ENCODE measurements at places on chromosomes 5 and 9.

DNA sequence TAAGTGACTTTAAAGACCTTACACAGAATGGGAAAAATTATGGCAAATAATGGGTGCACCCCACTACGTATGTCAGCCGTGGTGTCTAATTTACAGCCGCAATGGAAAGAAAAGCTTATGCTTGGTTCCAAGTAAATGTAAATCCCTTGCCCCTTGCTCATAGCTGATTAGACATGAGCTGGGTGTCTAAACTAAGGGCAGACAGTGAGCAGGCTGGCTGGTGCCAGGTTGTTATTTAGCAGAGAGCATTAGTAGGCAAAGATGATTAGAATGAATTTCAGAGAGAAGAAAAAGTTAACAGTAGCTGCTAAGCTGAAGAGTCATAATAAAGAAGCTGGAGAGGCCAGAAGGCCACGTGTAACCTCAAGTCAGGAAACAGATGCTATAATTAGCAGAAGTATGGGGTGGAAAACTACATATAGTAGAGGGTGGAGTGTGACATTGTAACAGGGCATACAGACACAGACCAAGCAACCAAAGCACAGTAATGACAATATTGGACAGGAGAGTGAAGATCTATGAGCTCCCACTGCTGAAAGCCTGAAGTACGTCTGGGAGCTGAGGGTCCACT lies 257.7 kb downstream of the MCTP1 start:
- no peak for DNase-seq

DNA sequence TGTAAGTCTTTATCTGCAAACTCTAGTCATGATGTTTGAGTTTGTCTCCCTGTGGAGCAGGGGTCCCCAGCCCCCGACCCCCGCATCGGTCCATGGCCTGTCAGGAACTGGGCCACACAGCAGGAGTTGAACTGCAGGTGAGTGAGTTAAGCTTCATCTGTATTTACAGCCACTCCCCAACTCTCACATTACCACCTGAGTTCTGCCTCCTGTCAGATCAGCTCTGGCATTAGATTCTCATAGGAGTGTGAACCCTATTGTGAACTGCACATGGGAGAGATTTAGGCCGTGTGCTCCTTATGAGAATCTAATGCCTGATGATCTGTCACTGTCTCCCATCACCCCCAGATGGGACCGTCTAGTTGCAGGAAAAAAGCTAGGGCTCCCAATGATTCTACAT lies 7.0 kb downstream of the C9orf85 start:
- no peak for DNase-seq

GRCh38 chr5:27308153-27308552 lies 269.8 kb upstream of the CDH9 start:
- no peak for DNase-seq

DNA sequence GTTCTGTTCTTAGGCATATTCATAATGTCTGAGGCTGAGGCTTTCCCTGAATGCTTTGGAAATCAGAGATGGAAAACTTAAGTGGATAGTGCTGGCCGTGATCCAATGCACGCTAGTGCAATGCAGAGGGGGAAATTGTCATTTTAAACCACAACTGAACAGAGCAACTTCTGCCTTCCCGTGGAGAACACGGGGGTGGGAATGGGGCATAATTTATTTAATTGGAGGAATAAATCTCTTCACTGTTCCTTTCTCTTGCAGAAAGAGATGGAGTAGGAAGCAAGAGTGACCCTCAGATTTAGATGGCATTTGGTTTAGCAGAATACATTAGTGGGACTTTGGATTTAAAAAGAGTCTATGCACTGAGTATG lies 22.9 kb upstream of the NREP start:
- no peak for DNase-seq

GRCh38 chr5:160869989-160870521 lies 18.0 kb upstream of the ATP10B start:
- DNase-seq: no peak

DNA sequence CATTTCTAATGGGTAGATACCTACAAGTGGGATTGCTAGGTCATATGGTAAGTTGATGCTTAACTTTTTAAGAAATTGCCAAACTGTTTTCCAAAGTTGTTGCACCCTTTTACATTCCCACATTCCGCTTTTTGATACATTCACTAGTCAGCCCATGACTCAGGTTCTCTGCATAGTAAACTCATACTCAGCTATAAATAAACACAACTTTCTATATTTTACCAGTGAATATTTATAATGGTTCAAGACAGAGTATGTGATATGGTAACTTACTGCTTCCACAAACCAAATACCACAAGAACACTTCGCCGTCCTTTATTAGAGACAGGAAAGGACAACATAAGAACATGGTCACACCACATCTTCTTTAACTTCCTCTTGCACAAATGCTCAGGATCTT lies 54.0 kb downstream of the PLPP1 start:
- no peak for DNase-seq

- DNase-seq: no peak
These were observed 24.0 kb downstream of the SEMA4D start for GRCh38 chr9:89473762-89474469.

- DNase-seq: no peak
These were observed 254.1 kb downstream of the PJA2 start for GRCh38 chr5:109155625-109156024.

- no peak for DNase-seq
These were observed 32.2 kb upstream of the NOTCH1 start for GRCh38 chr9:136577941-136578625.

DNA sequence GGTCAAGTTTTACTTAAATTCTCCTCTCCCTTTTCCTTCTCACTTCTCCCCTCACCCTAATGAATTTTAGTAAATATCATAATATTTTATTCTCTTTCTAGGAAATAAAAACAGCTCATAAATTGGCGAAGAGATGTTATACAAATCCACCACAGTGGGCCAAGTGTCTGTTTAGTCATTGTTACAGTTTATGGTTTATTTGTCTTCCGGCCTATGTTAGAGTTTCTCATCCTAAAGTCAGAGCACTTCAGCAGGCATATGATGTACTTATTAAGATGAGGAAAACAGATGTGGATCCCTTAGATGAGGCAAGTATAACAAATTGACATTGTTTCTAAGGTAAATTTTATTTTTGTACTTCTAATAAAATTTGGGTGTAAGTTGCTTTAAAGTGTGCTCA lies 48.2 kb downstream of the RPS6 start:
- DNase-seq: no peak

DNA sequence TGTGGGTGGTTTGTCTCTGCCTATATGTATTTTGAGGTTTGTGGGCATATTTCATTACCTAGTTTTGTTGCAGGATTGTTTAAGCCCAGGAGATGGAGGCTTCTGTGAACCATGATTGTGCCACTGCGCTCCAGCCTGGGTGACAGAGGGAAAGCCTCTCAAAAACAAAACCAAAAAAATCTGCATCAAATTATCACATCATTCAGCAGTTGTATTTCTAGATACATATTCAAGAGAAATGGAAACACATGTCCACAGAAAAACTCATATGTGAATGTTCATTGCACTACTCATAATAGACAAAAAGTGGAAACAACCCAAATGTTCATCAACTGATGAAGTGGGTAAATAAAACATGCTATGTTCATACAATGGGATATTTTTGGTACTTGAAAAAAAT lies 29.9 kb downstream of the HSPA4 start:
- DNase-seq: no peak

GRCh38 chr5:122719991-122720746 lies 54.7 kb upstream of the SNX2 start:
- no peak for DNase-seq

- DNase-seq: no peak
These were observed 143.2 kb upstream of the ANKH start for GRCh38 chr5:15014809-15015208.

DNA sequence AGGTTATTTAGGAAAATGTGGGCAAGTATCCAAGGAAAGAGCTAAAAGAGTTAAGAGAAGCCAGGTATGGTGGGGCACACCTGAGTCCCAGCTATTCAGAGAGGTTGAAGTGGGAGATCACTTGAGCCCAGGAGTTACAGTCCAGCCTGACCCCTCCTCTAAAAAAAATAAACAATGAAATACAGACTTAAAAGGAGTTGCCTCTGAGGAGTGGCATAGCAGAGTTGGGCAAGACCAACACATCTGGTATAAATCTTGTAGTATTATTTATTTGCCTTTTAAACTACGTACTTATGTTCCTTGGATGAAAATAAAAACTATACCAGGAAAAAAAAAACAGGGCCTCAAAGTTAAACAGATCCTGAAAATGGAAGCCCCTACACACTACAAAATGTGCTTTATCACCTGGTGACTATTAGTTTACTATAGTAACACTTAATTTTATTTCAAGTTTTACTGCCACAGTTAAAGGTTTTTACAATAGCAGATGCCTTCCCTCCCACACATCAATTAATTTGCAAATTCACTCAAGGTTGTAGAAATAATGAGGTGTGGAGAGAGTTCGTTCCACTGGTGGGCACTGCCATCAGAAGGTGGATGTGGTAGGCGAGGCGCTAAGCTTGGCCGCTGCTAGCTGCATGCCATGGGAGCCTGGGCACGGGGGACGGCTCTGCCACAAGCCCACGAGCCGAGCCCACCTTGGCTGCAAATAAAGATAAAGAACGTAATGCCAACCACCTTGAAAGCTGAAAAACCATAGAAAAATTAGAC lies 48.0 kb downstream of the MED27 start:
- DNase-seq: no peak

DNA sequence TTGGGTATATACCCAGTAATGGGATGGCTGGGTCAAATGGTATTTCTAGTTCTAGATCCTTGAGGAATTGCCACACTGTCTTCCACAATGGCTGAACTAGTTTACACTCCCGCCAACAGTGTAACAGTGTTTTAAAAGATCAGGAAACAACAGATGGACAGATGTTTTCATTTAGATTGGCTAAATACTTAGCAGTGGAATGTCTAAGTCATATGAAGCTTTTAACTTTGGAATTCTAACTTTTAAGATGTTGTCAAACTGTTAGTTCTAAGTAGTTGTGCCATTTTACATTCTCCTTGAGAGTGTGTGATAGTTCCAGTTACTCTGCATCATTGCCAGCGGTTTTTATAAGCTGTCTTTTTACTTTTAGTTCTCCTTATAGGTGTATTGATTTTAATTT lies 688.8 kb downstream of the SEMA5A start:
- no peak for DNase-seq

- no peak for DNase-seq
These were observed 212.5 kb upstream of the IER5L start for GRCh38 chr9:129390541-129390940.

DNA sequence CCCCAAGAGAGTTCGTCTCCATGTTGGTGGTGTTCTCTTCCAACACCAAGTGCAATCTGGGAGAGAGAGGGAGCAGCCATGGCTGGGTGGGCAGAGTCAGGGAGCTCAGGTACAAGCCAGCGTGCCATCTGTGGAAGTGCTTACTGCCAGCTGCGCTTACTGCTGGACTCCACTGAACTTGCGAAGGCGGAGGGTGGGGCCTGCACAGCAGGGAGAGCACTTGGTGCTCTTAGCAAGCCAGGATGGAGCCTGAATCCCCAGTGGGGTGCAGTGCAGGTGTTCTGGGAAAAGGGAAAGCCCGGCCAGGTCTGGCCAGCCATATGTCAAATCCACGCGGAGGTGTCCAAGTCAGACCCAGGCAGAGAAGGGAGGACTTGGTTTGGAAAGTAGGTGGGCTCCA lies 142.0 kb downstream of the FANCC start:
- no peak for DNase-seq

- DNase-seq: no peak
These were observed 472.8 kb downstream of the BRINP1 start for GRCh38 chr9:118896324-118897000.

DNA sequence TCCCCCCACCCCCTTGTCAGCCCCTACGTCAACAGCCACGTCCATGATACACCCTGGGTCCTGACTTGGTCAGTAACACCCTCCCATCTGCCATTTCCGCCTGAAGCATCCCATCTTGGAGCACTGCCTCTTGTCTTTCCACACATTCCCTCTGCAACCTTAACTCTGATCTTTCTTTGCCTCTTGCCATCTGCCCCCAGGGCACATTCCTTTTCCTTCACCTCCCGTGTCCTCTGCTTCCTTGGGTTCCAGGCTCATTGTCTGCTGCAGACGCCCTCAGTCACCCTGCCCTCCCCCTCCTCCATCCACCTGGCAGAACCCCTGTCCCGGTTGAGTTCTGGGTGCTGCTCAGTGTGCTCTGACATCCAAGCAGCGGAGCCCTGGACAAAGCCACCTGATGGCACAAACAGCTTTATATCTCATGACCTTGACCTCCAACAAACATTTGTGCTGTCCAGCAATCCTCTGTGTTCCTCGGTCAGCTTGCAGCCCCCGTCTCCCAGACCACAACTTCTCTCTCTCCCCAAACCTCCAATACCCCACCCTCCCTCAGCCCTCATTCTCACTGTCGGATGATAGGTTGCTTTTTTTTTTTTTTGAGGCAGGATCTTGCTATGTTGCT lies 97.7 kb upstream of the IER5L start:
- no peak for DNase-seq

- DNase-seq: no peak
These were observed 610.9 kb downstream of the RAB3C start for GRCh38 chr5:59193616-59194319.

DNA sequence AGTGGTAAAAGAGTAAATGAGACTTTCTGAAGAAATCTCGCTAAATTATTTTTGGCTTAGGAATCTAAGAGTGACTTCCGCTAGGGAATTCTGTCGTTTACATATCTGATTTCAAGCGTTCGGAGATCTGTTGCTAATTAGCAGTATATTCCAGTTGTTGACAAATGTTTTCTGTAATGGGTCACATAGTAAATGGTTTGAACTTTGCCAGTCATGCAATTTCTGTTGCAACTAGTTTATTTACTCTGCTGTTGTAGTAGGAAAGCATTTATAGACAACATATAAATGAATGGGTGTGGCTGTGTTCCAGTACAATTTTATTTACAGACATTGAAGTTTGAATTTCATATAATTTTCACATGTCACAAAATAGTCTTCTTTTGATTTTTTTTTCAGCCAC lies 57.4 kb upstream of the JAK2 start:
- DNase-seq: no peak

DNA sequence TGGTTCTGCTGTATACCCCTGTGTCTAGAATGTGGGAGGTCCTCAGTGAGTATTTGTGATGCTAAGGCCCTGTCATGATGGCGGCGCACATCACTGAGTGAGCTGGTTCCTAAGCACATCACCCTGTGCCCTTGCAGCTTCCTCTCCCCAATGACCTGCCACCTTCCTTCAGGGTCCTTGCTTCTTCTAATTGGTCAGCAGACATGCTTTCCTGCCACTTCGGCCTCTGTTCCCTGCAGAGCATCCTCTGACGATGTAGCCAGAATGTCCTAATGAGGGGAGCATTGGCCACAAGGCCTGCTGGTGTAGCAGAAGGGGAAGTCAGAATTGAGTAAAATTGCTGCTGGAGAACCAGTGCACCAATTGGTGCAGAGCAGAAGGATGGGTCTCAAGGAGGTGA lies 31.1 kb upstream of the ANGPTL2 start:
- DNase-seq: no peak

Data from stimulated activated CD8-positive, alpha-beta memory T cell treated with anti-CD3 and anti-CD28 coated beads, Interleukin-7, amount 100 ng/mL, for 24 hours (primary cell).